ENCODE measurements at places on chromosomes 7 and 10.

DNA sequence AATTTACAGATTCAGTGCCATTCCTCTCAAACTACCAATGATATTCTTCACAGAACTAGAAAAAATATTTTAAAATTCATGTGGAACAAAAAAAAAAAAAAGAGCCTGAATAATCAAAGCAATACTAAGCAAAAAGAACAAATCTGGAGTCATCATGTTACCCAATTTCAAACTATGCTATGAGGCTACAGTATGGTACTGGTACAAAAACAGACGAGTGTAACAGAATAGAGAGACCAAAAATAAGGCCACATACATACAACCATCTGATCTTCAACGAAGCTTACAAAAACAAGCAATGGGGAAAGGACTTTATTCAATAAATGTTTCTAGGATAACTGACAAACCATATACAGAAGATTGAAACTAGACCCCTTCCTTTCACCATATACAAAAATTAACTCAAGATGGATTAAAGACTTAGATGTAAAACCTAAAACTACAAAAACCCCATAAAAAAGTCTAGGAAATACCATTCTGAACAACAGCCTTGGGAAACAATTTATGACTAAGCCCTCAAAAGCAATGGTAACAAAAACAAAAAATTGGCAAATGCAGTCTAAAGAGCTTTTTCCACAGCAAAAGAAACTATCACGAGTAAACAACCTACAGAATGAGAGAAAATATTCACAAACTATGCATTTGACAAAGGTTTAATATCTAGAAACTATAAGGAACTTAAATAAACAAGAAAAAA, 207.7 kb downstream of the PTN start:
- DNase-seq: no peak

DNA sequence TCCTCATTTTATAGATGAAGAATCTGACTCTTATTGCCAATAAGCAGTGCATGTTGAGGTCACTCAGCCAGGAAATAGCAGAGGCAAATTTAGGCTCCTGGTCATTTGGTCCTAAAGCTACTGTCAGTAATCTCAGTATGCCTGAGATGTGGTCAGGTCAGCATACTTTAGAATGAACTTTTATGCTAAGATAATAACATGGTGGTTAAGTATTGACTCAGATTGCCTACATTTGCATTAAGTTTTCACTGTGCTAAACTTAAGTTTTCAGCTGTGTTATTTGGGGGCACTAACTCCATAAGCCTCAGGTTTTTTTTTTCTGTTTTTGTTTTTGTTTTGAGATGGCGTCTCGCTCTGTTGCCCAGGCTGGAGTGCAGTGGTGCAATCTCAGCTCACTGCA, 35.9 kb upstream of the CCSER2 start:
- no peak for DNase-seq

GRCh38 chr10:127338399-127339110, 142.2 kb upstream of the INSYN2A start:
- no peak for DNase-seq

- DNase-seq: no peak
Observed at GRCh38 chr7:119514326-119514725, 758.6 kb upstream of the KCND2 start.

DNA sequence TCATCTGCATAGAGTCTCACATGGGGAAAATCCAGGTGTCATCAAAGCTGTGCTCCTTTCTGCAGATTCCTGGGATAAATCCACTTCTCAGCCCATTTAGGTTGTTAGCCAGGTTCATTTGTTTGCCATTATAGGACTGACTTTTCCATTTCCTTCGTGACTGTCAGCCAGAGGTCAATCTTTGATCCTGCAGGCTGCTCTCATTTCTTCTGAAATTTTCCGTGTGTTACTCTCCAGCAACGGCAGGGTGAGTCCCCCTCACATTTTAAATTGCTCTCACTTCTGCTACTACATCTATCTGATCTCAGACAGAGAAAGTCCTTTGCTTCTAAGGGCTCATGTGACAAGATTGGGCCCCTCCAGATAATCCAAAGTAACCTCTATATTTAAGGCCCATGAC, 150.7 kb upstream of the BET1 start:
- DNase-seq: no peak

GRCh38 chr7:12625836-12626235, 55.3 kb downstream of the SCIN start:
- DNase-seq: no peak

DNA sequence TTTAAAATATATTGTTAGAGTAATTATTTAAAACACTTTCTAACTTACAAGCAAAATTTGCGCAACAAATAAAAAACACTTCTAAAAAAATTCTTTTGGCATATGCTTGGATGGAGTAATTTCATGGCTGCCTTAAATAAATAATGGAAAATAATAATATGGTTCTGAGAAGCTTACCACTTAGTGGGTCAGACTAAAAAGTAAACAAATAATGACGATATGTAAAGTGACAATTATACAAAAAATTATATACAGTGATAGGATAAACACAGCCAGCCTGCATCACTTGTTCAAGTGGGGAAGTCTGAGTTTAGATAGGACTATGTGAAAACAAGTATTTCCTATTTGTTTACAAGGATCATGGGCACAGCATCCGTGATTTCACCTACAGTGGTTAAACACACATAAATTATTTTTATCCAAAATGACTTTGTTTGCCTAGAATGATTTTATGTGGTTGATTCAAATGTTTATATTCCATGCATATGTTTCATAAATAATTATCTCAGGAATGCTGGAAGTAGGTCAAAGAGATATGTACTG, 141.7 kb upstream of the SEMA3D start:
- DNase-seq: no peak

- no peak for DNase-seq
Observed at GRCh38 chr10:126738001-126738400, 67.5 kb upstream of the C10orf90 start.

DNA sequence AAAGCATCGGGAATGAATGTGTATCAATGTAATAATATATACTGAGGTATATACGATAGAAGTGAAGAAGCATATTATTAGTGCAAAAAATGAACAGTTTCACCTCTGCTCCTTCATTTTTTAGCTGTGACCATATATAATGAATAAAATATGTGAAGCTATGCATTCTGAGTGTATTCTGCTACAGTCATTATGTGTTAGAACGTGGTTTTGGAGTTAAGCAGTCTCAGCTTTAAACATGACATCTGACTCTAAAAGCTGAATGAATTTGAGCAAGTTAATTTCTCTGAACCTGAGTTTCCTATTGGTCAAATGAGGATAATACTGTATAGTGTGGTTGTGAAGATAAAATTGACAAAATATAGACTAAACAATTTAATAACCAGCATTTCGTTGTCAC, 358.1 kb downstream of the SUGCT start:
- DNase-seq: no peak

- no peak for DNase-seq
Observed at GRCh38 chr7:96599288-96599936, 110.2 kb downstream of the SEM1 start.

- no peak for DNase-seq
Observed at GRCh38 chr7:131497454-131497853, 59.0 kb downstream of the PODXL start.

DNA sequence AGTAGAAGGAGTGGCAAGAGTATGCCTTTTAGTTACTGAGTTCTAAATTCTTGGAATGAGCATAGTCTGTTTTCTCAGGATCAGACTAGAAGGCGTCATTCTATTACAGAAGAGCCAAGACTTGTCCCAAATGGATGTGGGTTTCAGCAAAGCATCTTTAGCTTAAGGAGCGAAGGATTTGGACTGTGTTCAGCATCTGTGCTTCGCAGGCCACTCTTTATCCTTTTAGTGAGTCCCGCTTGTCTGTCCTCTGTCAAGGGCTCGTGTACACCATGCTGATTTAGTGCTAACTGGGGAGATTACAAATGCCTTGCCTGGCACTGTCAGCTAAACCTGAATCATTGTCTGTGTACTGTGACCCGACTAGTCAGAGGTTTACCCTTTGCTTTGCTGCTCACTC, 465.7 kb downstream of the AUTS2 start:
- DNase-seq: no peak

GRCh38 chr10:93604146-93604545, 3.1 kb upstream of the RBP4 start:
- DNase-seq: no peak

DNA sequence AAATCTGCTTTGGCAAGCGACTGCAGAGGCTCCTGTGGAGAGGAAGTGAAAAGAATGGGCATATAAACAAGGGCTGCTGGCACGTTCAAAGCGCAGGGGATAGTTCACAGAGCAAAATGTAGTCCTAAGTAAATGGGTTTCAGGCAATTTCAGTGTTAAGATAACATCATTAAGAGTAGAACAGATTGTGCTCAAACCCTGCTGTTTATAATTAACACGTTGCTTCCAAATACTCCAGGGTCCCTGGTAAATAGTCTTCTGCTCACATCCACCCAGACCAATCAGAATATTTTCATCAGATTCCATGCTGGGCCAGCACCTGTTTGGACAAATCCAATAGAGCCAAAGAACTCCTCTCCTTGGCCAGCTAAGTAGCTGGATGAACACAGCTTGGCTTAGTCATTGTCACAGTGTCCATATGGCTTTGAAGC, 81.4 kb downstream of the ORC5 start:
- no peak for DNase-seq

GRCh38 chr10:90985321-90985933, 64.5 kb upstream of the ANKRD1 start:
- DNase-seq: no peak
